ENCODE measurements at places on chromosomes 3 and 15. TPM values are rescaled to one million over a fixed set of nuclear protein-coding genes. Genes with fewer than 3 reads are reported as not detected.

The MESP1 gene
- polyA plus RNA-seq = 1.7 TPM

The CASR gene
- polyA plus RNA-seq = 0.03 TPM

The SNTN gene
- polyA plus RNA-seq = not detected

The GOLGA8K gene
- polyA plus RNA-seq = 0.61 TPM

- H3K4me3 ChIP-seq = no peak overlapping the region
- no peaks in the 10 kb centered on the region for H3K36me3 ChIP-seq
- H3K27ac ChIP-seq = no peak overlapping the region
- no peaks in the 10 kb centered on the region for H3K4me1 ChIP-seq
These were observed 365.6 kb downstream of the MAGI1 start for GRCh38 chr3:65672871-65673815.

DNA sequence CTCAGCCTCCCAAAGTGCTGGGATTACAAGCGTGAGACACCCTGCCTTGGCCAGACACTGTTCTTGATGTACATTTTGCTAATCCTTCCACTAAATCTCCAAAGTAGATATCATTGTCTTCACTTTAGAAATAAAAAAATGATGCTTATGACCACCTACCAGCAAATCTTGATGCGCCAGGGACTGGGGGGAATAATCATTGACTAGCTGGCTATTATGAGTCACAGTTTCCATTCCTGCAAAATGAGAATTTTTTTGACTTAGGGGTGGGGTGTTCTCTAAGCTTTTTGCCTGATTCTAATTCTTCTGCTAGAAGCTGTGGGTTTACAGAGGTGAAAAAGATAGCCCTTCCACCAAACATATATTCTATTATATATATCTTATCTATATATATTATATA is 17.1 kb upstream of the RFC4 start:
- peaks cover 33% of the 10 kb centered on the region for H3K4me1 ChIP-seq
- H3K36me3 ChIP-seq = no peaks in the 10 kb centered on the region
- no peak overlapping the region for H3K4me3 ChIP-seq
- no peak overlapping the region for H3K27ac ChIP-seq
- H3K27me3 ChIP-seq = peaks cover 1% of the 10 kb centered on the region
- no peak for DNase-seq

GRCh38 chr3:124346487-124346886 is 354.6 kb upstream of the ROPN1 start:
- no peak overlapping the region for H3K4me3 ChIP-seq
- DNase-seq = no peak
- no peaks in the 10 kb centered on the region for H3K27me3 ChIP-seq
- H3K4me1 ChIP-seq = no peaks in the 10 kb centered on the region
- no peaks in the 10 kb centered on the region for H3K36me3 ChIP-seq

GRCh38 chr3:14716591-14716990 is 41.6 kb downstream of the C3orf20 start:
- no peaks in the 10 kb centered on the region for H3K27me3 ChIP-seq
- H3K4me3 ChIP-seq = no peak overlapping the region
- no peaks in the 10 kb centered on the region for H3K36me3 ChIP-seq
- H3K27ac ChIP-seq = no peak overlapping the region

DNA sequence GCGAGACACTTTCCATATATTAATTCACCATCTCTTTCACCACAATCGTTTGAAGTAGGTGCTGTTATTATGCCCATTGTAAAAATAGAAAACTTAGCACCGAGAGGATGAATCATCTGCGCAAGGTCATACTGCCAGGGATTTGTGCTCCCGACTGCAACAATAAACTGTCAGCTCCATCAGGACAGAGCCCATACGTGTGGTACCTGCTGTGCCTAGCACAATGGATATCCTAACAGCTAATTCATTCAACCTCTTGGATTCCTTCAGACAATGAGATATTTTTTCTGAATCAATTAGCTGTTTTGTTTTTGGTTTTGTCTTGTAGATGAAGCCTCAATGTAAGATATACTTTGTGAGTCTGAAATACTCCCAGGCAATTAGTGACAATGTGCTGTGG is 32.3 kb upstream of the PROK2 start:
- no peak overlapping the region for H3K27ac ChIP-seq
- no peaks in the 10 kb centered on the region for H3K36me3 ChIP-seq
- no peak overlapping the region for H3K4me3 ChIP-seq

DNA sequence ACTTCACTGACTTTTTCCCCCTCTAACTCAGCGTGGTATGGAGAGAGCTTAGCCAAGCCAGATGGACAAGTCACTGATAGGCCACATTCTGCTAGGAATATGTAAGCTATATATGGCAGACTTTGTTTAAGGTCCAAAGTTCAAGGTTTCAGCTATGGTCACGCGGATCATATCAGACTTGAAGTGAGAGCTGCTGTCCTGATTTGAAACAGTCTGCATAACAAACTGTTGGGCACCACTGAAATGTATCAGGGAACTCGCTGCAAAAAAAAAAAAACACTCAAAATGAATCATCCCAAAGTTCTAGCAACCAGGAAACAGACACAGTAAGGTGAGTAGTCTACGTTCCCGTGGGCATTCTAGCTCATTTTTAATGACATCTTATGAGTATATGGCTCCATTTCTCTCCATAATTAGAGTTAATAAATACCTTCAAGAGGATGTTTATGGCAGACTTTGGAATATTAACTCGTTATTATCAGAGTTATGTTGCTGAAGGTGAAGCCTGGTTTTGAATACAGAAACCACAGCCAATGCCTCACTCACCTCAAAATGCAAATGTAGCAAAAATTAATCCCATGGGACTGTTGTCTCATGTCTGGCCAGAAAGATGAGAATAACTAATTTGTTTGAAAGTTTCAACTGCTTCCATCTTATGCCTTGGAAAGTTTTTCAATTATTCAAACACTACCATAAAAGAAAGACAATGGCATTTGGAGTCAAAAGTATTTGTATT is 12.3 kb downstream of the DPH3 start:
- H3K27ac ChIP-seq = no peak overlapping the region
- peaks cover 4% of the 10 kb centered on the region for H3K36me3 ChIP-seq
- no peaks in the 10 kb centered on the region for H3K27me3 ChIP-seq
- H3K4me1 ChIP-seq = no peaks in the 10 kb centered on the region
- no peak overlapping the region for H3K4me3 ChIP-seq

DNA sequence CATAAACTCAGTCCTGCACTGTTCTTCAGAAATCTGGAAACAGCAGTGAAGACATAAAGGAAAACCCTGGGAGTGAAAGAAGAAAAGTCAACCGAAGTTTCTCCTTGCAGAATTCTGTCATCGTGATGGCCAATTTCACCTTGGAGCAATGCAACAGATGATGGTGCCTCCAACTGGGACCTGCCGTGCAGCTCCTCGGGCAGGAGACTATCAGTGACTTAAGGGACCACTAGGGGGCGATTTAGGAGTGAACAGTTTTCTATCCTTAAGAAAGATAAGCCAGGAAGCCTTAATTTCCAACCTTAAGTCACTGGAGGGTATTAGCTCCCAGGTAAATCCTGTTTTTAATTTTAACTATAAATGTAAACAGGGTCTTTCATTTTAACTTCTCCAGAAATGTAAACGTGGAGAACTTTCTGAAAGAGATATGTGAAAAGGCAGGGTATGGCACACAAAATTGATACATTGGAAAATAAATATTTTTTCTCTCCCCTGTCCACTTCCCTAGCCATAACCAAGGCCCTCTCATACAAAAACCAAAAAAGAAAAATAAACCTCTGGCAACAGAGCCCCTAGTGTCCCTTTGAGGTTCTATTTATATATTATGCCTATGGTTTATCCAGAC is 116.3 kb downstream of the PDZRN3 start:
- H3K27me3 ChIP-seq = no peaks in the 10 kb centered on the region
- peaks cover 71% of the 10 kb centered on the region for H3K4me1 ChIP-seq
- peak; percentile 59 for DNase-seq
- H3K4me3 ChIP-seq = no peak overlapping the region
- no peaks in the 10 kb centered on the region for H3K36me3 ChIP-seq
- H3K27ac ChIP-seq = peak overlapping the region; percentile 73

DNA sequence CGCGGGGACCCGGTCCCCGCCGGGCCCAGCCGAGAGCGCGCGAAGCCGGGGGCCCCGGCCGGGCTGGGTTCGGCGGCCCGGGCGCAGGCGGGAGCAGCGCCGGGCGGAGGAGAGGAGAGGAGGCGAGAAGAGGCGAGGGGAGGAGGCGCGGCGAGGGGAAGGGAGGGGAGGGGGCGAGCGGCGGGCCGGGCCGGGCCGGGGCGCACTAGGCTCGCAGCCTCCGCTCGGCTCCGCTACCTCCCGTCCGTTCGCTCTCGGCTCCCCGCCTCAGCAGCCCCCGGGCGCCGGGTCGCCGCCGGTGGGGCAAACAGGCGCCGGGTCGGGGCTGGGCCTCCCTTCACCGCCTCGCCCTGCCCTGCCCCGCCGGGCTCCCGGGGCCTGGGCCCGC is 351 bp downstream of the INSYN1 start:
- peaks cover 66% of the 10 kb centered on the region for H3K27me3 ChIP-seq
- peak overlapping the region; percentile 64 for H3K4me3 ChIP-seq
- H3K36me3 ChIP-seq = no peaks in the 10 kb centered on the region
